ENCODE measurements at places on chromosomes 3 and 15.

- DNase-seq, result no peak
Measured at GRCh38 chr15:67319961-67320360, 65.4 kb downstream of the IQCH start.

DNA sequence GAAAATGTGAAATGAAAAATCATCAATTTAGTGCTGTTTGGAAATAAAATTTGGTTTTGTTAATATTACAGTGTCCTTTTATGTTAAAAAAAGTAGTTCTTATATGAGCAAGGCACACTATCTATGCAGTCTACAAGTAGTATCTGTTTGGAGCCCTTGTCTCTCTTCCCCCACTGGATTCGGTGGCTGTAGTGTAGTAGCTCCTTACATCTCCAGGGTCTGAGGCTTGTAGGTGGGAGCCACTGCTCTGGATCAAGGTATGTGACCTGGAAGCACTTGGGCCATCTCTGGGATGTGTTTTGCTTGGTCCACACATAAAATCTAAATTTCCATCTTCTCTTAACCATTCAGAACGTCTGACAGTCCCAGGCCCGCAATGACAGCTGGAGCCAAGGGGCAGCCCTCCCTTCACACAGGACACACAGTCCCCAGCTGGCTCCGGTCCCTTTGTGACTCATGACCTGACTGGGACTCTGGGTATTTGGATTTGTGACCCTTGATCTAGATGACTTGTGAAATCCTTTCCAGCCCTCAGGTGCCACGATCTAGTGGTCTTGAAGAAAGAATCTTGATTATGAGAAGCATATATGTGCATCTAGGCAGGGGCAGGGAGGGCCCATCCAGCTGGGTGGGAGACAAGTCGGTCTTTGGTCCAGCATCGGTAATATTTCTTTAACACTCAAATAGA lies 80.0 kb downstream of the USP13 start:
- no peak for DNase-seq

- DNase-seq, result no peak
Measured at GRCh38 chr3:171028025-171028778, 1.7 kb upstream of the SLC2A2 start.

DNA sequence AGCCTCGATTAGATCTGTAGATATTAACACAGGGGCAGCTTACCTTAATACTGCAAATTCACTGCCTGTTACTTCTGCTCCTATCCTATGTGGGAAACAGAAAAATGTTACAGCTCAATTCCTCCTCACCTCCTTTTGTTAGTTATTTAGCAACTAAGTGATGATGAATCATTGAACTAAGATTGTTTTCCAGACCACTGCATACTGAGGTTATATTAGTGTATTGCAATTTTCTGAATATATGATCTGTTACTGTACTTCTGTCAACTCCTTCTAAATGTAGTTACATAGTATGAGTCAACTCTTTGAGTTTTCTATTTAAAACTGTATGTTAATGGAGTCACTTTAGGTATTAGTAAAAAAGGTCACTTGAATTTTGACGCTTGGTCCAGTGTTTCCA lies 331.5 kb upstream of the SLCO3A1 start:
- DNase-seq, result no peak

DNA sequence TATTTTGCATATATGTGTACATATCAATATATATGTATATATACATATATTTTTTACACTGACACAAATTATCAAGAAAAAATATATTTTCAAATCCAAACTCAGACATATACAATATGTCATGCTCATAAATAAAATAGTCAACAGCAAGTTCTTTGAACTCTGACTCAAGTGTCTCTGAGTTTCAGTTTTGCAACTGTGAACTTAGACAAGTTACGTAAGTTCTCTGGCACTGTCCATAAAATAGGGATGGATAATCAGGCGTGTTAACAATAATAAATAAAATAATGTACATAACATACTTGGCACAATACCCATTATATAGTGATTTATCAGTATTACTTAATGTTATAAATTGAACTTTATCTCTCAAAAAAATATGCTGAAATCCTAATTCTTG lies 12.1 kb upstream of the XRN1 start:
- no peak for DNase-seq

DNA sequence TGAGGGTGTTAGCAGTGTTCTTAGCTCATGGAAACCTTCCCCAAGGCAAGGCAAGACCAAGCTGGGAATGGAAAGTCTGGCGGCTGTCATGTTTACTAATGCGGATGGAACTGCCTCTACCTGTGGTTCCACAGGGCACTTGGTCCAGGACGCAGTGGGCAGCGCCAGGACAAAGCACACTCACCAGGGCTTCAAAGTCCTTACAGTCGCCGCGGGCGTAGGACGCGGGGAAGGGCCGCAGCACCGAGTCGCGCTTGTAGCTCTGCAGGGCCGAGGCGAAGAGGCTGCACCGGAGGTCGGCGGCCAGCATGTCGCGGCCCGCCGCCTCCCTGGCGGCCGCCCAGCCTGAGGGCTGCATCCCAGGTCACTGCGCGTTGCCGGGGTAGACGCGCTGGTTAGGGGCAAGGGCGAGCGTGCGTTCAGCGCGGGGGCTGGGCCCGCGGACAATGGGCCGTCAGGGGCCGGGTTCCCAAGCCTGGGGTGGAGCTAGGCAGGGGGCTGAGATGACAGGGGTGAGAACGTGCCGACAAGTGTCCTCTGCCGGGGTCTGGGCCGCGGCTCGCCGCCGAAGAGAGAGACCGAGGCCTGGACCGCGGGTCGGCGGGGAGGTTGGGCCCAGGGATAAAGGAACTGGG lies 497 bp downstream of the PARP16 start:
- no peak for DNase-seq

DNA sequence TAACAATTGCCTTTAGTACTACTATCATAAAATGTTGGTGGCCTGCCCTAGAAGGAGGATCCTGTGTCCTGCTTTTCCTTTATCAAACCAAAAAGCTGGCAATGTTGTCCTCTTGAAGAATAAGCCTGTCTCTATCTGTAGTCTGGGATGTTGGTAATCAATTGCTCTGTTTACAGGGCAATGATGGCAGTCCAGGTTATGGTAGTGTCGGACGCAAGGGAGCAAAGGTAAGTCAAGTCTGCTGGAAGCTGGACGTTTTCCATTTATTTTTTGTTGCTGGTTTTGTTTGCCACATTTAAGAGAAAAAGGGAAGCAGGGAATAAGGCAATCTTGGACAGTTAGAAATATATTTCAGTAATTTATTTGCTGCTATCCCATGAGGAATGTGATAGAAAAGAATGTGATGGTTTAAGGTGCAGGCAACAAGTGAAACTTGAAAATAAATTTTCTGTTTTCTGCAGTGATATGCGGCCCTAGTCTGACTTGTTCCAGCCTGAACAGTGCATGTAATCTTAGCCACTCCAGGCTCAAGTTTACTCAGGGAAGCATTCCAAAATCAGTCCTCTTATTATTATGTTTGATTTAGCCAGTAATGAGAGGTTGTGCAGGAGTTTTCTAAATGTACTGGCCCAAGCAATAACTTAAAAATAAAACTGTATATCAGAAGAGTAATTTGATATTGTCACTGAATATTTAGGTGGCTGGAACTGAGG lies 110.3 kb downstream of the COL6A6 start:
- DNase-seq, result no peak

DNA sequence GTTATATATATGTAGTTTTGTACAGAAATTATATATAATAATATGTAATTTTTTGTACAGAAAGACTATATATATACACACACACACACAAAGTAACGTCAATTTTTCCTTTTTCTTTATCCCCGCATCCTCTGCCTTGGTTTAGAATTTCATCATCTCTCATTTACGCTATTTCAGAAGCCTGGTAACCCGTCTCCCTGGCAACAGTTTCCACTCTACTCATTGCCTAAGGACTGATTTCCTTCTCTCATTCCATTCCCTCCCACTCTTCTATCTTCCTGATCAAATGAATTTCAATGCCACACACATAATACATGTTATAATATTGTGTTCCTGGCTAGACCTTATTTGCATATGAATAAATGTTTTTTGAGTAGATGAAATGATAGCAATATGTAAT lies 47.8 kb upstream of the NDN start:
- no peak for DNase-seq

DNA sequence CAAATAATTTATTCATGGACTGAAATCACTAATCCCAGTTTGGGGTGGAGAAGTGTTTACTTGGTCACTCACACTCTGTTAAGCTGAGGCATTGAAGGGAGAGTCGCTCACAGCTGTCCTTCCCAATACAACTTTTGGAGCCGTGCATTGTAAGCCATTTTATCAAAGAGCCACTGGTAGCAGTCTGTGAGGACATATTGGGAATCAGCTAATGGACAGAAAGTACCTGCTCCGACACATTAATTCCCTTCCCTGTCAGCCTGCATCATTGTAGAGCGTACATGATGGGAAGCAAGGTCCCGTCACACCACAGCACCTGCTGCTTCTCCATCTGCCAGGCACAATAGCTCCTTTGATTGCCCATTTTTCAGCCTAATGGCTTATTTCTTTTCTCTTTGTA lies 643.2 kb downstream of the SQOR start:
- peak; percentile 96 for DNase-seq

- DNase-seq, result no peak
Measured at GRCh38 chr3:36214460-36214859, 165.8 kb upstream of the STAC start.

GRCh38 chr3:58679446-58679845 lies 12.9 kb upstream of the FAM3D start:
- DNase-seq, result no peak

GRCh38 chr3:133117342-133117741 lies 79.2 kb downstream of the TMEM108 start:
- no peak for DNase-seq

DNA sequence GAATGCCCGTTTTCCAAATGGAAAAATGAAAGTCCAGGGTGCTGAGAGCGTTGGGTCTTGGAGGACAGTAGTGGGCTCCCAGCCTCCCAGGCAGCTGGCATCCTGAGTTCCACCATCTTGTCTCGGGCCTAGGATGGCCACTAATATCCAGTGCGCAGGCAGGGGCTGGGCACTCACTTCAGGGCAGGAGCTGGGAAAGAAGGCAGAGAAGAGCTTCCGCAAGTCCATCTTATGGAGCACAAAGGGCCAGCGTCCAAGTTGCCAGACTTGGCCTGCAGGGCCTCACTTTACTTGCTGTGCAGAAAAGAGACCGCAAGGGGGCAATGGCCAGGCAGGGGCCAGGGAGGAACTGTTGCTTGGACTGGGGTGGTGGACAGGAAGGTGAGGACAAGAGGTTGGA lies 46.1 kb downstream of the IQSEC1 start:
- DNase-seq, result no peak

- DNase-seq, result no peak
Measured at GRCh38 chr3:118485693-118486092, 549.0 kb downstream of the IGSF11 start.

DNA sequence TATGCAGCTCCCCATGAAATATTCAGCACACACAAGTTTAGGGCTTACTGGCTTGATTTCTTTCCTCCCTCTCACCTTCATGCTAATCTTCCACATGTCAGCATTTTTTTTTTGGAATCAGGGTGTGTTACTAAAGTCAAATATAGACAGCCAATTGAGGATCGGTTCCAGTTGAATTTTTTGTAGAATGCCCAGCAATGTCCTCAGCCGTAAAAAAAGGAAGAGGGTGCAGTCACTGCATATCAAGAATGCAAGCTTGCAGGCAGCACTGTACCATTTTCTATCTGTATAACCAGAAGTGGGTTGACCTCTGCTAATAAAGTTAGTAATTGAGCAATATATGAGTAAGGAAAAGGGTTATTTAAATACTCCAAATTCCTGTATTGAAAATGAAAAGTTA lies 51.4 kb upstream of the CHMP2B start:
- no peak for DNase-seq

DNA sequence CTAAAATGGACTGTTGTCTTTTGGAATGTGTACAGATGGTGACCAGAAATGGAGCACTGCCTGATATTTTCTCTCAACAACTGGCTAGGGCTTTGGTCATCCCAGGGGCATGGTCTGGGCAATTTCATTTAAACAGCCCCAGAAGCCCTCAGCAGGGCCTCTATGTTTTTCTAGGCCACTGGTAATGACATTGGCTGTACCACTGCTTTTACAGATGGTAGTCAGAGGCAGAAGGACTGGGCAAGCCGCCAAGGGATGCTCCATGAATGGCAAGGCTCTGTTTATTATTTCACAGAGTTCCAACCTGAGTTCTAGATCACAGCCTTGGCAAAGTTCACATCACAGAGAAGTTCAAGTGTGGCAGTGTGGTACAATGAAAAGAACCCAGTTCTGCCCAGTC lies 37.0 kb upstream of the LMCD1 start:
- no peak for DNase-seq

DNA sequence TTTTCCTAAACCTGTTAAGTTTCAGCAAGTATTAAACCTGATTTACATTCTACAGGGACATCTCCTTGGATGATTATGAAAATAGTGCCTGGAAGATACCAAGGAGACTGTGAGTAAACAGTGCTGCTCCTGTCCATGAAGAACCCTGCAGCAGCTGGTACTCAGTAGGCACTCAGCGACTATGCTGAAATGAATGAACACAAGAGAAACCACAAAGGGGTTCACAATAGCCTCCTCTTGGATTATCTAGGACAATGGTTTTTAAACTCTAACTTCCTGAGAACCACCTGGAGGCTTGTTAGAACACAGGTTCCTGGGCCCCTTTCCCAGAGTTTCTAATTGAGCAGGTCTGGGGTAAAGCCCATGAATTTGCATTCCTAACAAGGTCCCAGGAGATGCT lies 488.4 kb upstream of the UBE2E2 start:
- no peak for DNase-seq

DNA sequence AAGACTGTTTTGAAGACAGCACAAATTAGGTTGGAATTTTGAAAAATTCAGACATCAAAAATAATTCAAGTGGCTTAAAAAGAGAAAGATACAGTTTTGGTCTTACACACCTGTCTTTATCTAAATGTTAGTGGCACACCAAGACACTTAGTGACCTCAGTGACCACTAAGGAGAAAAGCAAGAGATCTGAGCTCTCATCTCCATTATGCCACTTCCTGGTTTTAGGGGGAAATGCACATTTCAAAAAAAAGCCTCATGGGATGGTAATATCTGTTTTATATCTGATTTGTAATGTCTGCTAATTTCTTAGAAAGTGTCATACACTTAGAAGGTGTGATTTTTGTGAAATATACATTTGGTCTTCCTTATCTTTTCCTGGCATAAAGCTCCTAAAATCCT lies 16.4 kb downstream of the IL12A start:
- DNase-seq, result no peak

DNA sequence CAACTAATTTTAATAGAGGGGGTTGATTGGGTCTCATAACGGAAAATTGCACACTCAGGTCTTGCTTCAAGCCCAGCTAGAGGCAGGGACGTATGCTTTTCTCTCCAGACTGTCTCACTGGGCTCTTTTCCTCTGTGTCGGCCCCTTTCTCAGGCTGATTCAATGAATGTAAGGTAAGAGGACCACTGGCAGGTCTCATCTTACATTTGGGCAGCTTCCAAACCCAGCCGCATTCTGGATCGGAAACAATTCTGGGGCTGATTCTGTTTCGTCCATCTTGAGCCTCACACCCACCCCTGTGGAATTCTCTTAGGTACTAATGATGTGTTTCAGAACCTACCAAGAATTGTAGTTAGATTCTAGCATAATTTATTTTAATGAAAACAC lies 40.7 kb downstream of the TMEM212 start:
- DNase-seq, result no peak
